ENCODE measurements at places on chromosomes 12 and 14. TPM values are rescaled to one million over a fixed set of nuclear protein-coding genes. Genes with fewer than 3 reads are reported as not detected.

TAS2R14 gene
- total RNA-seq = 20.3 TPM

- no peak for DNase-seq
Measured at GRCh38 chr14:64550621-64551333, 1.0 kb downstream of the PPP1R36 start.

- no peak for DNase-seq
Measured at GRCh38 chr12:113497693-113498092, 26.0 kb upstream of the LHX5 start.

DNA sequence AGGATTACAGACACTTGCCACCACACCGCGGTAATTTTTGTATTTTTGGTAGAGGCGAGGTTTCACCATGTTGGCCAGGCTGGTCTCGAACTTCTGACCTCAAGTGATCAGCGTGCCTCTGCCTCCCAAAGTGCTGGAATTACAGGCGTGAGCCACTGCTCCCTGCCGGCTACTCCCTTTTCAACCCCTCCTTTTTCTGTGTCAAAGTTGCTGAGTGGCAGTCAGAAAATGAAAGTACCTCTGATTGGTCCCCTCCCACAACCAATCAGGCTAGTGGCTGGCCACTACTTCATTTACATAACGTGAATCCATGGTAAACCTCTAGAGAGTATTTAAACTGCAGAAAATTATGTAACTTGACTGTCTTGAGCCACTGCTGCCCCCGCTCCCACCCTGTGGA is 5.9 kb downstream of the RESF1 start:
- no peak for DNase-seq

FAM222A gene
- total RNA-seq = 1.2 TPM

TMEM260 gene
- total RNA-seq = 44.9 TPM

DNA sequence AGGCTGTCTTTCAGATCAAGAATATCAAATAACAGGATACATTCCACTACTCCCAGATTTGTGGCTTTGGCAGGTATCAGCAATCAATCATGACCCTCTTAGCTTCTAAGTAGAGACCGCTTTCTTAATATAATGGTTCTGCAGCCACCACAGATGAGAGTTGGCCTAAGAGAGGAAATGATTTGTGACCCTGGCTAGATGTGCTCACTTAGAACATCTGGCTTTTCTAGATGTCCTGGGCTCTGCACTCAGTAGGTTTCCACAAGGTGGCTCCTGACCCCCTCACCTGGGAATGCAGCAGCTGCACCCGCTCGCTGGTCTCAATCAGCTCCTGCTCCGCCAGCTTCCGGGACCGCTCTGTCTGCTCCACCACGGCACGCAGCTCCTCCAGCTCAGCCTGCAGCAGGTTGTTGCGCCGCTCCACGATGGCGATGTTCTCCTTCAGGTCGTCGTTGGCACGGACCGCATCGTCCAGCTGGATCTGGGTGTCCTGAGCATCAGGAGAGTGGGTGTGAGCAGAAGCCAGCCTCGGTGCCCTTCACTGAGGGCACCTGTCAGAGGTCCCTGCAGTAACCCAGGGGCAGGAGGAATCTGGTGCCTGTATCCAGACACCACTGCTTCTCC is 8.9 kb downstream of the CMTM5 start:
- DNase-seq = no peak

- DNase-seq = no peak
Measured at GRCh38 chr14:89773644-89774316, 180.8 kb downstream of the EFCAB11 start.

SERPINA5 gene
- total RNA-seq = 0.63 TPM

HOXC10 gene
- total RNA-seq = 1.6 TPM

DNA sequence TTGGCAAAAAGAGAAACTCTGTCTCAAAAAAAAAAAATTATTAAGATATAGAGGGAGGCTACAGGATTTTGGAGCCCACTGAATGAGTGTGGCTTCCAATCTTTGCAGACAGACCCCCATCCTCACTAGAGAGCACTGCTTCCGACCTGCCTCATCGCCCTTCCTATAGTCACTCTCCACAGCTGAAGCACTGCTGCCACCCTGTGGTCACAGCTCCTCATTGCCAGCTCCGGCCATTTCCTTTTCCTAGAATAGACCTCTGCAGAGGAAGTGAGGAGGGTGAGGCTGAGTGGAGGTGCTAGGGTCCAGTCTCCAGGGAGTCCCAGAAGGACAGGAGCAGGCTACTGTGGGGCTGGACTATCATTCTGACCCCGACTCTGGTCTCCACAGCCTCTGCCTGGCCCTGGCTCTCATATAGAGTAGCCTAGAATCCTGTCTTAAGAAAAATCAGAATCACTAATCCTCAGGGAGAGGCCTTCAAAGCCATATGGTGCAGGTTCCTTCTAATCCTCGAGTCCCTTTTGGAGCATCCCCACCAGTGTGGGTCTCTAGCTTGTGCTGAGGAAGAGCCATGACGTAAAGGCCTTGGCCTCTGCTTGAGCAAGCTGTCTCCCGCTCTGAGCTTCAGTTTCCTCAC is 1.4 kb upstream of the NPFF start:
- no peak for DNase-seq

VRTN gene
- total RNA-seq = not detected

DNA sequence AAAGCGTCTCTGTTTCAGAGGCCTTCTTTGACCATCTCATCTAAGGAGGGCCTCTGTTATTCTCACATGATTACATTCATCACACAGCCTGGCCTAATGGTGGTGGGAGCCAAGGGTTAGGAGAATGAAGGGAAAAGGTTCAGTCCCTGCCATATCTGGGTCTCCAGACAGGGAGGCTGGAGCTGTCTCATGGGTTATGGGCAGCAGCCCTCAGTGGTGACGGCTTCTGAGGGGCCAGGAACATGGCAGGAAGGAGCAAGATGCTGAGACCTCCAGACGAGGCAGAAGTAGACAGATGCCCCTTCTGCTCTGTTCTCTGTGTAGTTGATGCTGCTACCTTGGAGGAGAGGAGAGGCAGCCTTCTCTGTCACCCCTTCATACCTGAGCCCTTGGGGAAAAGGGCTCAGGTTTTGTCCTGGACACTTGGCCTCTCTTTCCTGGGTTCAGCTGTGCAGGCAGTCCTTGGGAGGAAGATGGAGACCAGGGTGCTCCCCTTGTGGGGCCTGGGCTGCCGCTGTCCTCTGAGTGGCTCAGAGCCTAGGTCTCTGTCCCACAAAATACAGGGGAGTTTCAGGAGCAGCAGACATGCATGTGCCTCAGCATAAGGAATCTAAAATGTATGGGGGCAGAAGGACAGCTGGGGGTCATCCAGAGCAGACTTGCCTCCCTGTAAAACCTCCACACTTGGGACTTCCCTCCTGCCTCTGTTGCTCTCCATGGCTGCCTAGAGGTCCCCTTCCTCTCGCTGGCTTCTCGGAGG is 3.6 kb downstream of the IFI27L2 start:
- DNase-seq = no peak

BLOC1S1 gene
- total RNA-seq = 48.4 TPM

DNA sequence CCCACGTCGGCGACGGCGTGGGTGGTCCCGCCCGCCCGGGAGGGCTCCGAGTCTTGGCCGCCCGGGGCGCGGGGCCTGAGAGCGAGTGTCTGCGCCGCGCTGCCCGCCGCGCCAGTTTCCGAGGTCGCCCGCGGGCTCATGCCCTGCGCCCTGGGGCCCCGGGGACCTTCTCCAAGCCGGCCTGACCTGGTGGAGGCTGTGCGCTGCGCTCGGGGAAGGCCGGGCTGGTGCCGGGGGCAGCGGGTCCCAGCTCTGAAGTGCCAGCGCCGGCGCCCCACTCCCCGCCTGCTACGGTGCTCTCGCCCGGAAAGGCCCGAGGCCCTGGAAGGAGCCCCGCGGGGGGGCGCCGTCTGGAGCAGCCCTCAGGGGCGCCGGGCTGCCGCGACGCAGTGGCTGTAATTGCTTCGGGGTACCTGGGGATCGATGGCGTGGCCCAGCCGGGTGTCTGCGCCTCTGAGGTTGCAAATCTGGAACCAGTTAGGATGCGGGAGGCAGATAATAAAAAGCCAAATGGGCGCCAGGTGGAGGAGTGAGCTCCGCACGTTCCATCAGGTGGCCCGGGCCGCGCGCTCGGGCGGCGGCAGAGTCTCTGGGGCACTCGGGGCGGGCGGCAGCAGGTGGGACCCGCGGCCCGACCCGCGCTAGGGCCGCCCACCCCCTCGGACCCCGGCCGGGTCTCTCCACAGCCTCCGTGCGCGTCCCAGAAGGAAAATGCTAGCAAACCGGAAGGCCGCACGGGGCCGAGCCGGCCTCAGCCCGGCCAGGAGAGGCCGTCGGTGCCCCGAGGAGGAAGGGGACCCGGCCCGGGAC is 102.3 kb upstream of the DIO3 start:
- DNase-seq = no peak

DNA sequence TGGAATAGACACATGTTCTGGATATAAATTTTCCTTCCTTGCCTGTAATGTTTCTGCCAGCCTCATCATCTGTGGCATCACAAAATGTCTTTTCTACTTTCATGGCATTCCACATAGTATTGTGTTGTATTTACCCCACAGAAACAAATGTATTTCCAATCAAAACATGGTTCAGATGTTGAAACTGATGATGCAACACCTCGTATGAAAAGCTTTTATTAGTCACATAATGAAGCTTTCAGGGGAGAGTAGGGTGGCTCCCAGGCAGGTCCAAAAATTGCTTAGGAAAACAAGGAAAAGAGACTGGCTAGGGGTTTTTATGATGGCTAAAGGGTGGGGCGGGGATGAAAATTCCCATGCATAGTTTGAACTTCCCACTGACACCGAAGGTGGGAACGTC is 29.1 kb upstream of the ZNF641 start:
- no peak for DNase-seq

Measured in urinary bladder (tissue), 4 donors.